T-helper 22 cell (primary cell): ENCODE measurements at places on chromosomes 7 and 10.

DNA sequence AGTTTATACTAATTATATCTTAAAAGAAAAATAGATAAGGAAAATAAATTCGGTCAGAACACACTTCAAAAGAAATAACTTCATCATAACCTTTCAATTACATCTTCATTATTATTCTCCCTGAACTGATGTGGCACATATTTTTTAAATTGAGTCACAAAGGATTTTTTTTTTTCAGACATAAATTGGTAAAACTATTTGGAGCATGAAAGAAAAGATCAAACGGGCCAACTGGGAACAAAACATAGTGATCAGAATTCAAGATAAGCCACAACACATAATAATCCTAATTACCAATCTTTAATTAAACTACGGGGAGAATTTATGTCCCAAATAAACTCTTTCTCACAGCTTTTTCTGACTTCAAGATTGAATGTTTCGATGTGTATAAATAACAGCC is 258.2 kb upstream of the MAGI2 start:
- DNase-seq = no peak

DNA sequence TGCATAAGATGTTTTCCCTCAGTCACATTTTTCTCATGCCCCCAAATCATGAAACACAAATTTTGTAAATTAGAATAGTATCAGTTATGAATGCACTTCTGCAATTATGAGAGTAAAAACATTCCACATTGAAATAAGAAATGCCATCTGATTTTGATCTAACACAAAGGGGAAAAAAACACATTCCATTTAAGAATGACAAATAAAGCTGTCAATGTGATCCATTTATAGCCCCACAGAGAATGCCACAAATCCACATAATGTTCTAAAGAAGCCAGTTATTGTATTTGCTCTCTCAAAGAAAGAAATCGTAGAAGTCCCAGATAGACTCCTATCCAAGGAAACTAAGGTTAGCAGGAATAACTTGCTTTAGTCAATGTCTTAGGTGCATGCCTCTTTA is 48.7 kb upstream of the RHOBTB1 start:
- DNase-seq = no peak

DNA sequence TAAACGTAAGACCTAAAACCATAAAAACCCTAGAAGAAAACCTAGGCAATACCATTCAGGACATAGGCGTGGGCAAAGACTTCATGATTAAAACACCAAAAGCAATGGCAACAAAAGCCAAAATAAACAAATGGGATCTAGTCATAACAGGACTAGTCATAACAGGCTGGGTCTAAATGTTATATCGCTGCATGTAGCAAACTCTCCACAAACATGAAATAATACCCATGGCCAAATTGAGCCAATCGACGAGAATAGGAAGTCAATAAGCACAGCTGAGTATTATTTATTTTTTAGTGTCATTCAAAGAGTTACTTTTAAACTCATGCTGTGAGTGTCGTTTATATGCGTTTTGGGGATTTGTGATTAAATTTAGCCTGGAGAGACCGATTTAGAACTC is 225.1 kb downstream of the TFEC start:
- DNase-seq = no peak

DNA sequence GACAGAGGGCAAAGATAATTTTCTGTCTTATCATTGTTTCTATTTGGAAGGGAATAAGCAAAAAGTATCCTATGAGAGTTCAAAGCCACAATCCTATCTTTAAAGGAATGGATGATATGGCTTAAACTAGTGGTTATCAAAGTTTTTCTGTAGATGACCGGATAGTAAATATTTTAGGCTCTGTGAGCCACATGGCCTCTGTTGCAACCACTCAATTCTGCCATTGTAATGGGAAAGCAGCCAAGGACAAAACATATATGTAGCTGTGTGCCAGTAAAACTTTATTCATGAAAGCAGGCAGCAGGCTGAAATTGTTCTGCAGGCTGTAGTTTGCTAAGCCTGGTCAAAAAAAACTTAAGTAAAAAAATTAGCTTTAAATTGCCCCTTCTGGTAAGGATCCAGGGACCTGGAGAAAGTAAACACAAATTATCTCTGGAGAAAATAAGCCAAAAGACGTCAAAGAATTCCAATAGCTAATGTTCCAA is 73.3 kb downstream of the THSD7A start:
- DNase-seq = no peak

GRCh38 chr7:92423710-92424131 is 23.6 kb upstream of the GATAD1 start:
- no peak for DNase-seq

DNA sequence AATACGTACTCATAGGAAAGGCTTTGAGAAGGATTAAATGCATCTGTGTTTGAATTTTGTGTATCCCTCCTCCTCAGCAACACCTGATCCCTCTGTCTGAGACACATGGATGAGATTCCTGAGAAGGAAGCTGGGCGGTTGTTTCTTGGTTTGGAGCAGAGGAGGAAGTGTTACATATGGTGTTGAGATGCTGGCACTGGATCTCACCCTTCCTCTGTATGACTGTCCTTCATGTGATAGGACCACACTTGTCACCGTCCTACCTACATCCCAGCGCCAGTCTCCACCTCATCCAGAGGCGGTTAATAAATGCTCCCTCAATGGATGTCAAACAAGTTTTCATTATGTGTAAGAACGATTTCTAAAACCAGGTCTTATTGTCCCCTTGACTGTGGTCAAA is 49.4 kb upstream of the KLF6 start:
- no peak for DNase-seq

- DNase-seq = no peak
Observed at GRCh38 chr7:2520131-2520760, 672 bp downstream of the LFNG start.

DNA sequence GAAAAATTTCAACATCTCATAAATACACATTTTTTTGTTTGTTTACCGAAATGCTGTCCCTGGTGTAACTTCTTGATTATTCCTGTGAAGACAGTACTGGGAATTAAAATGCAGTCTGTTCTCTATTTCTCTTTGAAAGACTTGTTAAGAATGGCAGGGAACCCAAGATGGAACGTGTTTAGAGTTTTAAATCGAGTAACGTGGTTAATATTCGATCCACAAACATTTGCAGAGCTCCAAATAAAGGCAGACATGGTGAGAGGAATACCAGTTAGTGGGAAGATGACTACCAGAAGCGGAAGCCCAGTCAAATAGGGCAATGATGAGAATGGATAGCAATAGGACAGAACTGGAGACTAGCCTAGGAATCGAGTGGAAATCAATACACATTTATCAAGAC is 6.7 kb downstream of the PON3 start:
- no peak for DNase-seq

- DNase-seq = peak; percentile 55
Observed at GRCh38 chr7:151172273-151173141, 5.0 kb upstream of the GBX1 start.

DNA sequence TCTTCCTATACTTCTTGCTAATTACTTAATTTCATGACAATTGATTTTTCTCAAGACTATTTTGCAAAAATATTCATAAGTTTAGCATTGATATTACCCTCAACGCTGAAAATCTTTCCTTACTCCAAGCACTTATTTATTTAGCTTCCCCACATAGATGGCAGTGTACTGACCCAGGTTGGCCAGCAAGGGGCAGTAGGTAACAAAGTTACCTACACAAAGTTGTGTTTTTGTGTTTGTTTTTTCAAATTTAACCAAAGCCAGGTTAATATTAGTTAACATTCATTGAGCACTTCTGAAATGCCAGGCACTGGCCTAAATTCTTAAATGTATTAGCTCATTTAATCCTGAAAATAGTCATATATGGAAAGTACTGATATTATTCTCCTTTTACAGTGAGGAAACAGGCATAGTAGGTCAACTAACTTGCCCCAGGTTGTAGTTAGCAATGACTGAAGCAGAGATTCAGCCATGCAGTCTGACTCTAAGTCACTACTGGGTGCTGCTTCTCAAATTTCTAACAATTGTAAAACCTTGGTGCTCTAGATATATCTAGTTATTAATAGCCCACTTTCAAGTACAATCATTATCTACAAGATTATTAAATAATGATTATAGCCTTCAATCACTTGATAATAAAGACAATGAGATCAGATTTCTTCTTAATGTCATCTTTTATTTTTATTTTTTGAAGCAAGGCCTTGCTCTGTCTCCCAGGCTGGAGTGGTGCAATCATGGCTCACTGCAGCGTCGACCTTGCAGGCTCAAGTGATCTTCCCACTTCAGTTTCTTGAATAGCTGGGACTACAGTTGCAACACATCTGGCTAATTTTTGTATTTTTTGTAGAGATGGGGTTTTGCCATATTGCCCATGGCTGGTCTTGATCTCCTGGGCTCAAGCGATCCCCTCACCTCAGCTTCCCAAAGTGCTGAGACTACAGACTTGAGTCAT is 5.8 kb upstream of the GGCT start:
- no peak for DNase-seq

DNA sequence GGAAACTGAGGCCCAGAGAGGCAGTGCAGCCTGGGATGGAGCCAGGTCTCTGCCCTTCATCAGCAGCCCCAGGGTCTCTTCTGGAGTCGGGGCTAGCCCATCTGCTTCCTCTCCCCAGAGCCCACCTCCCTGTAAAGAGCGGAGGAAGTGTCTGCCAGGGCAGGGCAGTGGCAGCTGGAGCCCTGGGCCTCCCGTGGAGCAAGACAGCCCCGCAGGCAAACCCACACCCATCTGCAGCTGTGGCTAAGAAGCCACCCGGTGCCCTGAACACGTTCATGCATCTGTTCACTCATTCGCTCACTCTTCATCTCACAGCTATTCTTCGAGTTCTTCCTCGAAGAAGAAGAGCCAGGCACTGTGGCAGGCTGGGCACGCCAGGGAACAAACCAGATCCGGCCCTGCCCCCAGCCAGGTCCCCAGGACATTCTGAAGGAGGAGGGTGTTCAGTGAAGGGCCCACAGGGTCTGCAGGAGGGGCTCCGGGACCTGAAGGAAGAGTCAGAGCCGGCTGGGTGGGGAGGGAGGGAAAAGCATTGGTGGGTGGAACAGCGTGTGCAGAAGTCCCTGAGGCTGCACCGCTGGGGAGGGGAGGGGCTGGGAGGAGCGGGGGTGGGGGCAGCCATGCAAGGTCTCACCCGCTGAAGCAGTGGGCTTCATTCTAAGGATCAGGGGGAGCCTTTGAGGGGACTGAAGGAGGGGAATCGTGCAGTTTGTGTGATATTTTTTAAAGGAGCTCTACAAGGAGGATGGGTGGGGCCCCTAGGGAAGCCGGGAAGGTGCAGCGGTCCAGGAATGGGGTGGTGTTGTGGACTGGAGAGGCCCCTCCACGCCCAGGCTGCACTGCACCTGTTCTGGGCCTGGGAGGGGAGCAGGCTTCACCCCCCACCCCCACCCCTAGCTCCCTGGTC is 99.1 kb downstream of the UNCX start:
- DNase-seq = no peak
